ENCODE measurements at places on chromosomes 4 and X. TPM values are rescaled to one million over a fixed set of nuclear protein-coding genes. Genes with fewer than 3 reads are reported as not detected.

ACSL4 gene
- total RNA-seq, result 39.4 TPM

CXCL6 gene
- total RNA-seq, result not detected

CT45A2 gene
- not detected for total RNA-seq

ADH7 gene
- total RNA-seq, result not detected

CHRDL1 gene
- not detected for total RNA-seq

PDGFRA gene
- total RNA-seq, result 0.07 TPM

RBMXL3 gene
- total RNA-seq, result not detected

RGN gene
- not detected for total RNA-seq

DCLK2 gene
- not detected for total RNA-seq

TSPAN7 gene
- not detected for total RNA-seq

FRMPD3 gene
- total RNA-seq, result not detected

CACNA1F gene
- 0.91 TPM for total RNA-seq

AADAT gene
- not detected for total RNA-seq

GPC4 gene
- not detected for total RNA-seq

CABS1 gene
- total RNA-seq, result not detected

UFSP2 gene
- 20.0 TPM for total RNA-seq

CRMP1 gene
- total RNA-seq, result not detected

COX7B gene
- 216 TPM for total RNA-seq

MAML3 gene
- 1.1 TPM for total RNA-seq

ADH1A gene
- not detected for total RNA-seq

IL1RAPL2 gene
- not detected for total RNA-seq

IQCM gene
- total RNA-seq, result not detected

FBXW7 gene
- total RNA-seq, result 53.8 TPM

LGI2 gene
- not detected for total RNA-seq

ZFP92 gene
- total RNA-seq, result 1.0 TPM

CWH43 gene
- total RNA-seq, result not detected

Measured in activated naive CD4-positive, alpha-beta T cell treated with anti-CD3 and anti-CD28 coated beads, Interleukin-2, amount 10 ng/mL, durations not matched to agents 5 hours and 36 hours (primary cell).